ENCODE measurements at places on chromosomes 11 and 22.
A peak's percentile ranks its signal among the peaks of the same experiment; 100 is the strongest.

GRCh38 chr22:44620841-44621257, 81.2 kb upstream of the PRR5 start:
- no peak for DNase-seq

GRCh38 chr11:36177836-36178235, 111.4 kb downstream of the COMMD9 start:
- DNase-seq = no peak

DNA sequence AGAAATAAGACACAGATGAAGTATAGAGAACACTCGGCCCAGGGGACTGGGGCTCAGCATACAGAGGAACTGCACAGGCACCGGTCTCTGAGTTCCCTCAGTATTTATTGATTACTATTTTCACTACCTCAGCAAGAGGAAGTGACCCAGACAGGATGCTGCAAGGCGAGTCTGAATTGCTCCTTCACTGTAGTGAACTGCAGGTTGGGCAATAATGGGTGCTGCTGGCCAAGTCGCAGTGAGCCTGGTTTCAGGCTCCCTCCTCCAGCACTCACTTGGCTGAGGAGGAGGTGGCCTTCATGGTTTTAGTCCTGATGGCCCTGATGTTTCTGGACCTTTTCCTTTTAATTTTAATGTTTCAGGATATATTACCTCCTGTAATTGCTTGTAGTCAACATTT, 10.4 kb downstream of the OR52K2 start:
- DNase-seq = no peak

- DNase-seq = no peak
Observed at GRCh38 chr11:105328061-105328460, 188.5 kb upstream of the CARD18 start.

DNA sequence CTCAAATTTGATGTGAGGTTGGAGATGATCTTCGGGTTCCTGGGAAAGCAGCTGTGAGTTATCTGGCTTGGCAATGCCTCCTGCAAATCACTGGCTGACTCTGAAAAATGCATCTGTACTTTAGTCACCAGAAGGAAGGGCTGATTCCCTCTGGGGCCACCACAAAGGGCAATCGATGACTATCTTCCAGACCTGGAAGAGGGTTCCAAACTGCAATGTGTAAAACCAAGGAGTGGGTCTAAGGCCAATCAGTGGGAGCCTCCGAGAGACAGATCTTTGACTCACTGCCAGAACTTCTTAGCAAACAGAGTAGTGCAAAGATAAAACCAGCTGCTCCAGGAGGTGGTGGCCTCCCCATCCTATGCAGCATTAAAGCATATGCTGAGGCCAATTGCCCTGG, 29.1 kb upstream of the PAK1 start:
- DNase-seq = no peak

GRCh38 chr22:30324014-30324730, 2.6 kb downstream of the TBC1D10A start:
- no peak for DNase-seq

GRCh38 chr11:116605543-116606459, 167.0 kb downstream of the BUD13 start:
- DNase-seq = peak; percentile 5

DNA sequence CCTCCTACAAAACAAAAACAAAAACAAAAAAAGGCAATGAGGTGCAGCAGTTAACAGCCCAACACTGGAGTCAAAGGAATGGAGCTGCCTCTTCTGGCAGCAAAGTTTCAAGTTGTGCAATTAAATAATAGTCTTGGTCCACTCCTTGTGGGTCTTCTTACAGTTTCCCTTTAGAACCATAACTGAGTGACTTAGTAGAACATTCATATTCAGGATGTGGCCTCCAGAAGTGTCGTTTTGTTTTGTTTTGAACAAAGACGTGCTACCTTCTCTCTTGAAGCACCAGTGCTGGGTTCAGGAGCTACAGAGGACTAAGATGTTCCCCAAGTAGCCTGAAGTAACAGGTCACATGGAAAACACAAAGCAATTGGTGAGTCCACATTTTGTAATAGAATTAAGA, 2.0 kb upstream of the JAML start:
- DNase-seq = no peak

DNA sequence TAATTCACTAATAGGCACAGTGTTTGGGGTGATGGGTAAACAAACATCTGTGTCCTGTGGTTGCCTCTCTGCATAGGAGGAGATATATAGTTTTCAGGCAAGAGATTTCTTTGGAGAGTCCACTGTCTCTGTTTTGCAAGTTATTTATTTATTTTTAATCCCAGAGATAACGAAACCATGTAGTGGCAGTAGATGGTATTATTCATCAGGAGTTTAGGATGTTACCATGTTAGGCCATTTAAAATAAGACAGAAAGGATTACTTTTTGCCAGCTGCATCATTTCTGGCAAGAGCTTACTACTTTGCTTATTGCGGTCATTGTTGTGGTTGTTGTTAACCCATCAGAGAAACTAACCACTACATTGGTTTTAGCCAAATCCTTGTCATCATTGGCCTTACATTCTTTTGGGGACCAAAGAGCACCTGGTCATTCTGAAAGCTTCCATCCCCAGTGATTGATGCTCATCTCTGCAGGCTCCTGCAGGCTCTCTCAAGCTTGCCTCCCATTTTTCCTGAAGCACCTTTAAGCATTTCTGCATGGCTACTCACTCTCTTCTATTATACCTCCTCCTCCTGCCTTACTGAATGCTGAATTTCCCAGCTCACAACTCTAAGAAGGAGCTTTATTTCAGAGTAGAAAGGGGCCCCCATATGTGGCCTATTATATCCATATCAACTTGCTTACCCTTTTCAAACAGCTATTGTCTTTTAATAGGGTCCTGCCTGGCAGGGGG, 84.4 kb downstream of the CSTPP1 start:
- no peak for DNase-seq

GRCh38 chr22:30287648-30288418, 1.5 kb downstream of the CASTOR1 start:
- DNase-seq = peak; percentile 84

DNA sequence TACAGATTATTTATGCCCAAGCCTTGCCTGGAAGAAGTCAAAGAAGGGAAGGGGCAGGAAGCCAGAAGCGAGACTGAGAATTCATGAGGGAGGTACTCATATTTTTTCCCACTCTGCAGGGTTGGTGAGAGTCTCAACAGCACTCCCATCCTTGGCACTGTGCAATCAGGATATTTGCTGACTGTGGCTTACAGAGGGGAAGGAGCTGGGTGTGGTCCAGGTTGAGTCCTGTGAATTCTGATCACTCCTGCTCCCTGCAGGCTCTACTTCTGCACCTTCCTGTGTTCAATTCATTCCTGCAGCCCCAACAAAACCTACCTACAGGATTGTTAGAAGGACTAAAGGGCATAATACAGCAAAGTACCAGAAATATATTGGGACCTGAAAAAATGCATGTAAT, 530.5 kb downstream of the INSC start:
- DNase-seq = no peak

- DNase-seq = peak; percentile 67
Observed at GRCh38 chr22:36156515-36157419, 3.8 kb downstream of the APOL3 start.

DNA sequence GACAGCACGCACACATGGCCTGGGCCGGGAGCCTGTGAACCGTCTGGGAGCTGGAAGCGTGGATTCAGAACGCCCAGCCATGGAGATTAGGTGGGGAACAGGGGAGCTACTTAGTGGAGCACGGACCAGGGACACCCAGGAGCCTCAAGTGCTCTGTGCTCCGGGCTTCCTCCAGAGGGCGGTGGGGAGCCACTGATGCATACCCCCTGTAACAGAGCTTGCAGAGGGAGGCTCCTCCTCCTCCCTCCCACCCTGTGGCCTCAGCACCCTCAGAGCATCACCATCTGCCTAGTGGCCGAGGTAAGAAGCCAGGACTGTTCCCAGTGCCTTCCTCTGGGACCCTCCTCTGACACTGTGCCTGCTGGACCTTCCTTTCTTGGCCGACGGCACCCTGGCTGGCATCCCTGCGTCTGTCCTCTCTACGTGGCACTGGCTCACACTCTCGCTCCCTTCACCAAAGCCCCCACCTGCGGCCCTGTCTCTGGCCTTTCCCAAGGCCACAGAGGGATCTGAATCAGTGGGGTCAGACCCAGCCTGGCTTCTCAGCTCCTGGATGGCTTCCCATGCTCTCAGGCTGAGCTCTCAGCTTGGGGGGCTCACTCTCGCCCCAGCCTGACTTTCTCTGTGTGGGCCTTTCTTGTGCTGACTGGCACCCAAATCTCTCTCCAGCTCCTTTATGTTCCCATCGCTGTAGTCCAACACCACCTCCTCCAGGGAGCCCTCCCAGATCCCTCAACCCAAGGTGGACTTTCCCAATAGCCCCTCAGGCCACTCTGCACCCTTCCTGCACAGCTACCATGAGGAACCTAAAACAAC, 780.9 kb downstream of the BRD1 start:
- DNase-seq = peak; percentile 23

DNA sequence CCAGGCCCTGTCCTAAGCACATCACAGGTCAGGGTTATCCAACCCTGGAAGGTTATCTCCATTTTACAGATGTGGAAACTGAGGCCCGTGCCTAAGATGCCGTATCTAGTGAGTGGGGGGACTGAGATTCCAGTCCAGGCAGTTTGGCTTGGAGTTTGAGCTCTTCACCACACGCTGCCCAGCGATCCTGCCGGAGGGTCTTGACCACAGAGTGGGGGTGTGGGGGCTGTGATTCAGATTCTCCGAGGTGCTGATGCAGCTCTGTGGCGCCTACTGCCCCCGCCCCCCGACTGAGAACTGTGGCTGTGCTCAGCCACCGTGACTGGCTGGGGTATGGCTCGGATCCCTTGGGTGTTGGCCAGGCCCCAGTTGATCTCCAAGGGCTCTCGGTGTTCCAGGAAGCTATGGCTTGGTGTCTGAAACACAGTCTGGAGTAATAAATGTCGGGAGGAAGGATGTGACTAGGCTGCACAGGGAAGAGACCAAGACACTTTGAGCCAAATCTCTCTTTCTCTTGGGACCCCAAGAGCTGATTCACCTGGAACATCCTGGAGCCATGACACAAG, 60.6 kb upstream of the RASD2 start:
- DNase-seq = no peak

GRCh38 chr11:73270855-73271477, 1.2 kb upstream of the P2RY6 start:
- no peak for DNase-seq

GRCh38 chr11:66720223-66720898, 8.7 kb downstream of the SPTBN2 start:
- peak; percentile 41 for DNase-seq

DNA sequence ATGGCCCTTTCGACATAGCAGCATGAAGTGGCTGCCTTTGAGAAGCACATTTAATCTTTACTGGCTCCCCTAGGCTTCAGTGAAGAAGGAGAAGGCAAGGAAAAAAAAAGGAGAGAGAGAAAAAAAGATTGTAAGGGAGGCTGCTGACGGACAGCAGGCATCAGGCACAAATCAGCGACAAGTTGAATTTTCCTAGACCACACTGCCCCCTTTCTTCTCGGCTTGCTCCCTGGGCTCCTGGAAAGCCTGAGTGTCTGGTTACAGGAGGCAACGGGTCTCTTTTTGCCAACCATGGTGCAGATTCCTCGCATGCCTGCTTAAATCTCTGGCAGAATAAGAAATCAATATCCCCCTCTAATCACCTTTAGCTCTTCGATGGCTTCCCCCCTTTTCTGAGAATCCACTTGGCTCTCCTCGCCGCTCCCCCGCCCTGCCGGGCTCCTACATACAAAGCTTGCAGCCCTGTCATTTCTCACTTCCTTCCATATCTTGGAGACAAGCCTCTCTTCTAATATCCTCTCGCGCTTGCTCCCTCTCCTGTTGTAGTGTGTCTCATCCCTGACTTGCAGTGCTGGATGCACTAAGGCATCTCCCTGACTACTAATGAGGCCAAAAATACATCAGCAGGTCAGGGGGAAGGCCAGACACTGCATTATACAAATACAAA, 14.3 kb downstream of the BLID start:
- DNase-seq = no peak

DNA sequence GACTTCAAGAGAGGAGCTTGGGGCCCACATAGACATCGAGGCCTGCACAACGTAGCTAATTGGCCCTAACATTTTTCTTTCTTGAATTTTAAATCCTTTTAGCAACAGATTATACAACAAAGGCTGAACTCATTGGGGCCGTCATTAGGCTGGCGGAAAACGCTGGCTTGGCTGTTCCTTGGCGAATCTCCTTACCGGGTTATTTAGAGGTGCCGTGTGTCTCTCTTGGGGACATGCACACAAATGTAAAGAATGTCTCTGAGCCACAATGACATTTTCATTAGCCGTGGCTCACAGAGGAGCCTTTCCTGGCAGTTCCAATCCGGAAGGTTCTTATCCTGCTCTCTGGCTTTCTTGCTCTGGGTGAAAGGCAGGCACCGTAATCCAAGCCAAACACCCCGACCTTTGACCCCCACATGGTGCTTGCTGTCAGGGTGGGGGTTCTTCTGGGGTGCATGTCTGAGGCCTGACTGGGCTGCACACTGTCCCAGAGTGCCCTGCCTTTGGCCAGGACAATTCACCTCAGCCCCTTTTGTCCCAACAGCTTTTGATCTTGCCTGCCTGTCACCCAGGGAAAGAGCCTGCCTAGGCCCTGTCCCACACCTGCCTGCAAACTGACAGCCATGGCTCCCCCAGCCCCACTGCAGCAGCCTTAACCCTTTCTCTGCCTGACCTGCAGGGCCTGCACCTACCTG, 9.2 kb upstream of the FGF3 start:
- DNase-seq = no peak

- peak; percentile 42 for DNase-seq
Observed at GRCh38 chr11:122882857-122883645, 492 bp downstream of the JHY start.

DNA sequence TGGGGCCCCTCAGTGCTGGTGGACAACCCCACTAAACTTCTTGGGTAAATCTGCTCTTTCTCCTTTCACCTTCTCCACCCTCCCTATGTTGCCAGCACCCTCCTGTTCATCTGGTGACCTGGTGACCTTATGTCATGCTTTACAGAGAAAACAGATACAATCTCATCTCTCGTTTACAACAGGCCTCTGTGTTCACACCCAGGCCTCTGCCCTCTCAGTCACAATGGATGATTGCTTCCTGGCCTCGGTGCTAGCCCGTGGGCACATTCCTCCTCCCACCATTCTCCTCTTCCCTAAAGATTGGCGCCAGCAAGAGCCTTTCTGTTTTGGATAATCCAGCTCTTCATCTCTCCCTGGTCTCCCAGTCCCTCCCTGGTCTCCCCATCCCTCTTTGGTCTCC, 12.3 kb upstream of the PNPLA3 start:
- no peak for DNase-seq

- no peak for DNase-seq
Observed at GRCh38 chr11:57196596-57196995, 14.8 kb downstream of the LRRC55 start.

GRCh38 chr11:117626576-117626975, 170.4 kb downstream of the DSCAML1 start:
- DNase-seq = no peak

DNA sequence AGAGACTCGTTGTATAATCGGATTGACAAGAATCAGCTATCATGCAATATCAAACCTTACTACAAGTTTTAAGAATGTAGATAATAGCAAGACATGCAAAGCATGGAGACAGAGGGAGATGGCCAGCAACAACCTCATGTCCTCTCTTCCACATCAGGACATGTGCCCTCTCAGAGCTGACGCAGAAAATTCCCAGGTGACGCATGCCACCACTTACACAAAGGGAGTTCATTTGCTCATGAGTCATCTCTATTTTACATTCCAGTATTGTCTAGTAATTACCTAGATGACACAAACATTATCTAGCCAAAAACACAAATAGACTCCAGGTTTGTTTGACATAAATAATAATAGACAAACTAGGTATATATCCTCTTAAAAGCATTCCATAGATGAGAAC, 38.1 kb upstream of the OPCML start:
- DNase-seq = no peak

- DNase-seq = no peak
Observed at GRCh38 chr11:128180441-128181087, 406.8 kb downstream of the ETS1 start.

- no peak for DNase-seq
Observed at GRCh38 chr11:109964487-109964886, 128.7 kb upstream of the ZC3H12C start.

All from stimulated activated CD8-positive, alpha-beta memory T cell treated with anti-CD3 and anti-CD28 coated beads, Interleukin-2, amount 100 ng/mL, for 48 hours (primary cell).